ENCODE measurements at places on chromosomes 5 and 9. TPM values are rescaled to one million over a fixed set of nuclear protein-coding genes. Genes with fewer than 3 reads are reported as not detected.

The JAKMIP2 gene
- polyA plus RNA-seq: 0.32 TPM

The ZNF300 gene
- polyA plus RNA-seq: 1.2 TPM

The GABRA1 gene
- not detected for polyA plus RNA-seq

The ZNF782 gene
- polyA plus RNA-seq: 1.2 TPM

The FREM1 gene
- not detected for polyA plus RNA-seq

The IL3 gene
- not detected for polyA plus RNA-seq

The TMEM174 gene
- not detected for polyA plus RNA-seq

The F2RL2 gene
- polyA plus RNA-seq: 0.50 TPM

The CDC26 gene
- polyA plus RNA-seq: 149 TPM

The ZNF454 gene
- not detected for polyA plus RNA-seq

The SH3RF2 gene
- polyA plus RNA-seq: not detected

- no peaks in the 10 kb centered on the region for H3K4me1 ChIP-seq
- H3K27me3 ChIP-seq: no peaks in the 10 kb centered on the region
- H3K4me3 ChIP-seq: no peak overlapping the region
- H3K36me3 ChIP-seq: no peaks in the 10 kb centered on the region
- no peak for DNase-seq
Observed at GRCh38 chr9:107883496-107884124, 394.0 kb upstream of the KLF4 start.

- H3K36me3 ChIP-seq: no peaks in the 10 kb centered on the region
- no peaks in the 10 kb centered on the region for H3K27me3 ChIP-seq
- no peak for DNase-seq
- no peak overlapping the region for H3K4me3 ChIP-seq
Observed at GRCh38 chr9:87464110-87464991, 33.3 kb upstream of the DAPK1 start.

- H3K4me3 ChIP-seq: no peak overlapping the region
- no peaks in the 10 kb centered on the region for H3K27me3 ChIP-seq
- H3K27ac ChIP-seq: no peak overlapping the region
- DNase-seq: no peak
- no peaks in the 10 kb centered on the region for H3K36me3 ChIP-seq
- no peaks in the 10 kb centered on the region for H3K4me1 ChIP-seq
Observed at GRCh38 chr5:107496466-107496865, 174.3 kb downstream of the EFNA5 start.

- no peaks in the 10 kb centered on the region for H3K27me3 ChIP-seq
- no peaks in the 10 kb centered on the region for H3K4me1 ChIP-seq
- no peak overlapping the region for H3K4me3 ChIP-seq
Observed at GRCh38 chr5:138515556-138516245, 27.3 kb downstream of the ETF1 start.

DNA sequence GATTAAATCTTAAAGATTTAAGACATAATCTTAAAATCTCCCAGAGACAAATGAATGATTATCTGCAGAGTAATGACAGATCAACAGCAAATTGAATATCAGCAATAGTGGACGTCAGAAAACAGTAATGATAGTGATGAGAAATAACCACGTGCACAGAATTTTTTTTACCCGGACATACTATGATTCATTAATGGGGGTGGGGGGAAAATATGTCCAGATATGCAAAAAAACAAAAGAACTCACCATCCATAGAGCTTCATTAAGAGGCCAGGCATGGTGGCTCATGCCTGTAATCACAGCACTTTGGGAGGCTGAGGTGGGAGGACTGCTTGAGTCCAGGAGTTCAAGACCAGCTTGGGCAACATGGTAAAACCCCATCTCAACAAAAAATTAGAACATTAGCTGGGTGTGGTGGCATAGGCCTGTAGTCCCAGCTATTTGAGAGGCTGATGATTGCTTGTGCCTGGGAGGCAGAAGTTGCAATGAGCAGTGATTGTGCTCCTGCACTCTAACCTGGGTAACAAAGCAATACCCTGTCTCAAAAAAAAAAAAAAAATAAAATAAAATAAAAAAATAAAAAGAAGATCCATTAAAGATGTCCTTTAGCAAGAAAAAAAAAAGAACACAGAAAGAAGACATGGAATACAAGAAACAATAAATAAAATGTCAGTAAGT, 30.9 kb upstream of the SHOC1 start:
- H3K36me3 ChIP-seq: no peaks in the 10 kb centered on the region
- no peaks in the 10 kb centered on the region for H3K4me1 ChIP-seq
- H3K4me3 ChIP-seq: no peak overlapping the region
- no peak for DNase-seq
- no peaks in the 10 kb centered on the region for H3K27me3 ChIP-seq

GRCh38 chr9:127522727-127523126, 71.4 kb downstream of the LRSAM1 start:
- no peak overlapping the region for H3K4me3 ChIP-seq
- no peaks in the 10 kb centered on the region for H3K36me3 ChIP-seq
- no peak overlapping the region for H3K27ac ChIP-seq

DNA sequence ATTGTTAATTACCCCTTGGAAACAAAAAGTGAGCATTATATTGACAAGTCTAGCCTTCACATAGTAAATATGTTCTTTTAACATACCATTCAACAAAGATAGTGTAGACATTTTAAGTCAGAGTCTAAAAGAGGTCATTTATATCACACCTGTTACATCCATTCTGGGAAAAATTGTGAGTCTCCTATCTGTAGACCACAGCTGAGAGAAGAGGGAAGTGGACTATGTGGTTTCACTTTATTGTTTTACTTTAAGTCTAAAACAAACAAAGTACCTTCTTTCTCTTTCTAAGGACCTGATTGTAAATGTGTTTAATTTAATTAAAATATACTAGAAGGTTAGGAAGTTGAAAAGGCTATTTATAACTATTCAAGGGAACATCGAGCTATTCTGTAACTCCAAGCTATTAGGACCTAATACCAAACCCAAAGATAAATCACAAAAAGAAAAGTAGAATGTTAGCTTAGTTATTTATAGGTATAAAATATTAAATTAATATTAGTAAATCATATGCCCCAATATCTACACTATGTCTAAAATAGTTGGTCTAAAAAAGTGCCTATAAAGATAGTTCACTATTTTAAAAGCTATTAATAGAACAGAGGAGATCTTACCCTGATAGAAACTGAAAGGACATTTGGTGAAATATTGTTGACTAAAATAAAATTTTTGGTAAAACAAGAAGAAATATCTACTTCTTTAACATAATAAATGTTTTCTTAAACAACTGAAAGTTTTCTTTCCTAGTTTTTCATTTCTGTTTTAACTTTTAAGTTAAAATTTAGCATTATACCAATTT, 134.9 kb downstream of the TMEM167A start:
- no peaks in the 10 kb centered on the region for H3K36me3 ChIP-seq
- no peaks in the 10 kb centered on the region for H3K4me1 ChIP-seq
- no peak for DNase-seq
- H3K27ac ChIP-seq: no peak overlapping the region
- H3K4me3 ChIP-seq: no peak overlapping the region

- no peaks in the 10 kb centered on the region for H3K36me3 ChIP-seq
- no peak overlapping the region for H3K27ac ChIP-seq
- H3K27me3 ChIP-seq: no peaks in the 10 kb centered on the region
- no peak for DNase-seq
- H3K4me1 ChIP-seq: no peaks in the 10 kb centered on the region
Observed at GRCh38 chr5:157961176-157961575, 102.2 kb upstream of the CLINT1 start.

- no peaks in the 10 kb centered on the region for H3K27me3 ChIP-seq
- H3K4me3 ChIP-seq: no peak overlapping the region
- no peaks in the 10 kb centered on the region for H3K4me1 ChIP-seq
- no peak for DNase-seq
Observed at GRCh38 chr5:93399675-93400074, 181.3 kb downstream of the NR2F1-AS1 start.

DNA sequence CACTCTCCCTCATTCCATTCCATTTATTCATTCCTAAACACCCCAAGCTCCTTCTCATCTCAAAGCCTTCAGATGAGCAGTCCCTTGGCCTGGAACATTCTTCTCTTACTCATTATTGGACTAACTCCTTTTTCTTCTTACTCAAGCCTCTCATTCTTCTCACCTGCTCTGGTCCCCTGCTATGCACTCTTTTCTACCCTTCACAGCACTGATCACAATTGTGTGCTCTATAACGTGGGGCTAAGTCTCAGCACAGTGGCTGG, 212.4 kb downstream of the MAPKAP1 start:
- H3K27me3 ChIP-seq: no peaks in the 10 kb centered on the region
- H3K36me3 ChIP-seq: no peaks in the 10 kb centered on the region
- no peak overlapping the region for H3K4me3 ChIP-seq
- no peak for DNase-seq

DNA sequence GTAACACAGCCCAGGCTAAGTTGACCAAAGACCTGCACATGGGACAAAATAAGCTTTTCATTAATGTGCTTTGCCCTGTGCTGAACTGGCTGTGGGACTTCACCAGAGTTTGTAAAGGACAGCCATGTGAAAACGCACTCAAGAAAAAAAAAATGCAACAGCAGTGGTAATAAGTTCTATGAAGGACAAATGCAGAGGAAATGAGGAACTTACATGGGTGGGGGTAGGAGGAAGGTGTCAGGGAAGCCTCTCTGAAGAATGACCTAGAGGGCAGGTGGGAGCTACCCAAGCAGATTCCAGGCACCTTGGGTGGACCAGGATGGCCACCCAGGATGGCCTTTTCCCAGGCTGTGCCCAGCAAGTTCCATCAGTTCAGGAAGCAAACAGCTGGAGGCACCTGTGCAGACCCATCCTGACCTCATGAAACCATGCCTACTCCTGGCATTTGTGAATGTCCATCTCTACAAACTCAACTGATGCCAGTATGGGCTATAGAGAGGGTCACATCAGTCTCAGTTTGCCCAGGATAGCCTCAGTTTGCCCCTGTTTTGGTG, 6.7 kb upstream of the PHF2 start:
- DNase-seq: no peak
- no peak overlapping the region for H3K4me3 ChIP-seq
- H3K36me3 ChIP-seq: no peaks in the 10 kb centered on the region
- H3K4me1 ChIP-seq: peaks cover 28% of the 10 kb centered on the region

- no peak for DNase-seq
- H3K36me3 ChIP-seq: no peaks in the 10 kb centered on the region
- H3K27me3 ChIP-seq: no peaks in the 10 kb centered on the region
- H3K4me1 ChIP-seq: peaks cover 15% of the 10 kb centered on the region
- H3K27ac ChIP-seq: no peak overlapping the region
Observed at GRCh38 chr5:55997742-55998351, 3.1 kb upstream of the IL6ST start.

- H3K27me3 ChIP-seq: no peaks in the 10 kb centered on the region
- DNase-seq: no peak
- peaks cover 7% of the 10 kb centered on the region for H3K4me1 ChIP-seq
- no peak overlapping the region for H3K4me3 ChIP-seq
Observed at GRCh38 chr9:76657265-76657664, 107.0 kb upstream of the PCA3 start.

GRCh38 chr9:136773386-136774044, 9.2 kb upstream of the LCN15 start:
- no peaks in the 10 kb centered on the region for H3K4me1 ChIP-seq
- no peak overlapping the region for H3K27ac ChIP-seq

- H3K4me3 ChIP-seq: no peak overlapping the region
- no peaks in the 10 kb centered on the region for H3K27me3 ChIP-seq
- DNase-seq: no peak
- H3K36me3 ChIP-seq: no peaks in the 10 kb centered on the region
- H3K27ac ChIP-seq: no peak overlapping the region
Observed at GRCh38 chr9:101269591-101270283, 115.1 kb downstream of the BAAT start.

GRCh38 chr9:17813798-17814197, 234.9 kb downstream of the SH3GL2 start:
- DNase-seq: no peak
- no peaks in the 10 kb centered on the region for H3K4me1 ChIP-seq
- H3K36me3 ChIP-seq: no peaks in the 10 kb centered on the region
- H3K4me3 ChIP-seq: no peak overlapping the region
- H3K27me3 ChIP-seq: no peaks in the 10 kb centered on the region

- no peak overlapping the region for H3K4me3 ChIP-seq
- no peaks in the 10 kb centered on the region for H3K4me1 ChIP-seq
- H3K27me3 ChIP-seq: no peaks in the 10 kb centered on the region
- H3K36me3 ChIP-seq: no peaks in the 10 kb centered on the region
- DNase-seq: no peak
Observed at GRCh38 chr5:82417776-82418607, 139.8 kb upstream of the RPS23 start.

DNA sequence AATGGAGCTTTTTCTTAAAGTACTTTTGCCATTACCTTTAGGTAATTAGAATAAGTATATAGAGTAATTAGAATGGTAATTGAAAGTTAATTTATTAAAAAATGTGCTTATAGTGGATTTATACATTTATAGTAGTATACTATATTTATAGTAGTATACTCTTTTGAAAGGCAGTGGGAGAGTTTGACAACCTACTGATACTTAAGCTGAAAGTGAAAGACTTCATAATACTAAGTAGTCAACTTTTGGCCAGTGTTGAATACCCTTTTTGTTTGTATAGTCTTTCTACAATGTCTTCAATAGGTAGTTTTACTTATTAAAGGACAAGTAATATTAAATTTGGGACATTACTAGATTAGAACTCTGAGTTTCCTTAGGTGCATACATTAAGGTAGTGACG, 12.9 kb downstream of the SREK1 start:
- H3K36me3 ChIP-seq: peaks cover 20% of the 10 kb centered on the region
- H3K4me3 ChIP-seq: no peak overlapping the region
- H3K4me1 ChIP-seq: peaks cover 6% of the 10 kb centered on the region
- no peaks in the 10 kb centered on the region for H3K27me3 ChIP-seq

- no peaks in the 10 kb centered on the region for H3K4me1 ChIP-seq
- H3K27me3 ChIP-seq: no peaks in the 10 kb centered on the region
- no peak for DNase-seq
- no peak overlapping the region for H3K4me3 ChIP-seq
- no peaks in the 10 kb centered on the region for H3K36me3 ChIP-seq
Observed at GRCh38 chr9:14715102-14715501, 7.4 kb downstream of the CER1 start.

DNA sequence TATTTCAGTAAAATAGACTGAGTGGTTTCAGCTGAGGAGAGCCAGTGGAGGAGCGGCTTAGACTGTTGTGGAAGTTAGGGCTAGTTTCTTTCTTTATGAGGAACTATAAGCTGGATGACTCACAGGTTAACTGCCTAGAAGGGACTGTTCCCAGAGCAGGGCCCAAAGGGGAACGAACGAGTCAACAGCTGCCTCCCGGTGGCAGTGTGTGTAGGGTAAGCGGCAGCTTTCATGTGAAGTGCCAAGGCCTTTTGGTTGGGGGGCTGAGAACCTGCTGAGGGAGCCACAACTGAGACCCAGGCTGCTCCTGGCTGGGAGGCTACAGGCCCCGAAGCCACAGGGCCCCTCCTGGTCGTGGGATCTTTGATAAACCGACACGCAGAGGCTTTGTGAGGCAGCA, 7.0 kb downstream of the SQSTM1 start:
- H3K4me3 ChIP-seq: no peak overlapping the region
- H3K4me1 ChIP-seq: peaks cover 11% of the 10 kb centered on the region
- H3K27me3 ChIP-seq: no peaks in the 10 kb centered on the region
- no peak overlapping the region for H3K27ac ChIP-seq
- peaks cover 78% of the 10 kb centered on the region for H3K36me3 ChIP-seq

DNA sequence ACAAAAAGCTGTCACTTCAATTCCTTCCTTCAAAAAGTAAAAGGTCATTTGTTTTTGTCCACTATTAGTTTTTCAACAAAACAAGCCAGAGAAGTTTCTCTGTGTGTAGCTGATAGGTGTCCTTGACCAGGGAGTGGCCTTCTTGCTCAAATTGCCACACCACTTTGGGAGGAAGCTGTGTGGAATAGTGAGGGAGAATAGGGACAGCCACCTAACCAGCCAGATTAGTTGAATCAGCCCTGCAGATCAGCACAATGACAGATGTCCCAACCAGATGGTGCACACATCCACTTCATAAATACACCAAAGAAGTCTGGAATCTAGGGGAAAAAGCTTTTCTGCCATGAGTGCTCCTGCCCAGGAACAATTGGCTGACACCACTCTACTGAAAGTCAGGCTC, 37.2 kb downstream of the NREP start:
- H3K27ac ChIP-seq: no peak overlapping the region
- H3K4me3 ChIP-seq: no peak overlapping the region
- no peaks in the 10 kb centered on the region for H3K4me1 ChIP-seq
- no peak for DNase-seq
- no peaks in the 10 kb centered on the region for H3K36me3 ChIP-seq
